Right atrium auricular region (tissue), 2 donors: ENCODE measurements at places on chromosomes 11 and 22. TPM values are rescaled to one million over a fixed set of nuclear protein-coding genes. Genes with fewer than 3 reads are reported as not detected.

Gene KCNK7
- 0.39 TPM for total RNA-seq

- DNase-seq = no peak
Observed at GRCh38 chr11:13666708-13667107, 1.8 kb upstream of the FAR1 start.

GRCh38 chr22:10780281-10780680 is 4747.7 kb upstream of the OR11H1 start:
- no peak for DNase-seq

Gene PGA4
- total RNA-seq = 0.56 TPM
